ENCODE measurements at places on chromosomes 3 and 15.

GRCh38 chr3:173793963-173794362 is 396.4 kb downstream of the NLGN1 start:
- no peak for DNase-seq

DNA sequence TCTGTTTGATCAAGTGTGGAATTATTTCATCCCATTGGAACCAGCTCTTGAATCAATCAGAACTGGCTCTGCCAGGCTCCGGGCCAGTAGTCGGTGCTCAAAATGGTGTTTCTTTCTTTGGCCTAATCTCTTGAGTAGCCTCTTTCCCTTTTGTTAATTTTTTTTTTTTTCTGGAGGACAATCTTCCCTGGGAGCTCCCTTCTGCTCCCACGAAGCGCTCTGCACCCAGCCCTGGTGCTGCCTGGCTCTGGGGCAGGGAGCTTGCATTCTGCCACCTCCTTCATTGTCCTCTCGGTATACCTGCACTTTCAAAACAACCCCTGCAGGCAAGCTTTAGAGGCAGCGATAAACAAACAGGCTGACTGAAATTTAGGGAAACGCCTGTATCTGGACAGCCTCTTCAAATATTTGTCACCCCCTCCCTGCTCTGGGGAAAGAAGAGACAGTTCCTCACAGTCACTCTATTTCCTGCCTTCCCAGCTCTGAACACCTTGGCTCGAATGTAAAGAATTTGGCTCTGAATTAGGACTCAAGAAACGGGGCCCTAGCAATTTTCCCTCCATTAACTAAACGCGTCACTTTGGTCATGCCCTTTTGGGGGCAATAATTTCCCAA is 1.1 kb upstream of the THSD4 start:
- no peak for DNase-seq

DNA sequence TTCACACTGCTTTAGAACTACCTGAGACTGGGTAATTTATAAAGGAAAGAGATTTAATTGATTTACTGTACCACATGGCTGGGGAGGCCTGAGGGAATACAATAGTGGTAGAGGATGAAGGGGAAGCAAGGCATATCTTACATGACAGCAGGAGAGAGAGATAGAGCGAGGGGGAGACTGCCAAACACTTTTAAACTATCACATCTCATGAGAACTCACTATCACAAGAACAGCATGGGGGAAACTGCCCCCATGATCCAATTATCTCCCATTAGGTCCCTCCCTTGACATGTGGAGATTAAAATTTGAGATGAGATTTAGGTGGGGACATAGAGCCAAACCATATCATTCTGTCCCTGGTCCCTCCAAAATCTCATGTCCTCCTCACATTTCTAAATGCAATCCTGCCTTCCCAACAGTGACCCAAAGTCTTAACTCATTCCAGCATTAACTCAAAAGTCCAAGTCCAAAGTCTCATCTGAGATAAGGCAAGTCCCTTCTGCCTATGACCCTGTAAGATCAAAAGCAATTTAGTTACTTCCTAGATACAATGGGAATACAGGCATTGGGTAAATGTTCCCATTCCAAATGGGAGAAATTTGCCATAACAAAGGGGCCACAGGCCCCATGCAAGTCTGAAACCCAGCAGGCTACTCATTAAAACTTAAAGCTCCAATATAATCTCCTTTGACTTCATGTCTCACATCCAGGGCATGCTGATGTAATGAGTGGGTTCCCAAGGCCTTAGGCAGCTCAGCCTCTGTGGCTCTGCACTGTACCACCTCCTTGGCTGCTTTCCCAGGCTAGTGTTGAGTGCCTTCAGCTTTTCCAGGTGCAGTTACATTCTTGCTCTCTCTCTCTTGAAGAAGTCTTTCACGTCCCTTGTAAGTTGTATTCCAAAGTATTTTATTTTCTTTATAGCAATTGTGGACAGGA is 481.7 kb upstream of the TGFBR2 start:
- DNase-seq: no peak

GRCh38 chr15:47213883-47214282 is 503.4 kb upstream of the SEMA6D start:
- no peak for DNase-seq

DNA sequence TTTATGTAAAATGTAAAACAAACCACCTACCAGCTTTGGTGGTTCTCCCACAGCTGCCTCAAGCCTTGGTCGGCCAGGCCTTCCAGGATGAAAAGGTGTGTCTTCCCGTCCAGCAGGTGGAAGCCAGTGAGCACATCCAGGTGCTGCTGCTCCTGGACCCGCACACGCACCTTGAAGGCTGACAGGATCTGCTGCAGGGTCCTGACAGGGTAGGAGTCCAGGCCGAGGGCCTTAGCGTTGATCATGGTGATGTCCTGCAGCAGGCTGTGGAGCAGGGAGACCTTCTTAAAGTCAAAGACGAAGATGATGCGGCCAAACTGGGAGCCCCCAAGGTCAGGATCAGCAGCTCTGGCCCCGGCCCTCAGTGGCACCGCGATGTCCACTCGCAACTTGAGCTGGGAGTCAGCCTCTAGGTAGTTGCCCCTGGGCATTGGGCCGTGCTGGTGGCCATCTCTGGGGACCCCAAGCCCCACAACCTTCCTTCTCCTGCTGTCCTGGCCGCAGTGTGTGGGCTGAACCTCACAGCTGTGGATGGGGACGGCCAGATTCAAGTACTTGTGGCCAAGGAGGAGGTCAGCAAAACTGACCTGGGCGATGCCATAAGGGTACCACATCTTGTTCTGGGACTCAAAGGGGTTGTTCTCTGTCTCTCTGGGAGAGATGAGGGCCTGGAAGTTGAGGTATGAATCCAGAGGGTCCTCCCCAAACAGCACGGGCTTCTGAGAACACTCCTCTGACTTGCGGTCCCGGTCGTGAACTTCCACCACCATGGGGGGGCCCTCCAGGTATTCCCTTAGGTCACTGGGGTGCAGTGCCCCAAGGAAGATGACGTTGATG is 48.6 kb downstream of the CFAP92 start:
- no peak for DNase-seq

- no peak for DNase-seq
Measured at GRCh38 chr3:31022716-31023115, 128.3 kb upstream of the GADL1 start.

- no peak for DNase-seq
Measured at GRCh38 chr3:123054109-123054778, 12.6 kb upstream of the PDIA5 start.

GRCh38 chr15:67506775-67507747 is 13.9 kb upstream of the C15orf61 start:
- DNase-seq: no peak

DNA sequence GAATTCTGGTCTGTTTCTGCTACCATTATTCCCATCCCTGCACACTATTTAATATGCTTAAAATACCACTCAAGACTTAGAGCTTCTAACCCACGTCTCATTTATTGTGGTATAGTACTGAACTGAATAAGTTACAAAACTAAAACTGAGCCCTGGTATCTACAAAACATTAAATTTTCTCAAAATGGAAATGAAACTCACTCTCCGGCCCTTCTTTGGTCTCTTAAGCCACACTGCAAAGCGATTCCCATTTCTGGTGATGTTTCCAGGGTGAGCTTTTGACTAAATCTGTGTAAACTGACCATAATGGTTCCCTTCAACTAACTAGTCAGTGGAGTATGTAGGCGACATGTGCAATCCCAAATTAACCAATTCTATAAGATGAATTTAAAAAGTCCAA is 18.6 kb downstream of the KPNA4 start:
- no peak for DNase-seq

- no peak for DNase-seq
Measured at GRCh38 chr3:99872923-99873254, 55.2 kb downstream of the CMSS1 start.

- no peak for DNase-seq
Measured at GRCh38 chr3:112390783-112391641, 58.1 kb downstream of the CD200 start.

GRCh38 chr3:156749244-156749643 is 74.9 kb downstream of the TIPARP start:
- no peak for DNase-seq

DNA sequence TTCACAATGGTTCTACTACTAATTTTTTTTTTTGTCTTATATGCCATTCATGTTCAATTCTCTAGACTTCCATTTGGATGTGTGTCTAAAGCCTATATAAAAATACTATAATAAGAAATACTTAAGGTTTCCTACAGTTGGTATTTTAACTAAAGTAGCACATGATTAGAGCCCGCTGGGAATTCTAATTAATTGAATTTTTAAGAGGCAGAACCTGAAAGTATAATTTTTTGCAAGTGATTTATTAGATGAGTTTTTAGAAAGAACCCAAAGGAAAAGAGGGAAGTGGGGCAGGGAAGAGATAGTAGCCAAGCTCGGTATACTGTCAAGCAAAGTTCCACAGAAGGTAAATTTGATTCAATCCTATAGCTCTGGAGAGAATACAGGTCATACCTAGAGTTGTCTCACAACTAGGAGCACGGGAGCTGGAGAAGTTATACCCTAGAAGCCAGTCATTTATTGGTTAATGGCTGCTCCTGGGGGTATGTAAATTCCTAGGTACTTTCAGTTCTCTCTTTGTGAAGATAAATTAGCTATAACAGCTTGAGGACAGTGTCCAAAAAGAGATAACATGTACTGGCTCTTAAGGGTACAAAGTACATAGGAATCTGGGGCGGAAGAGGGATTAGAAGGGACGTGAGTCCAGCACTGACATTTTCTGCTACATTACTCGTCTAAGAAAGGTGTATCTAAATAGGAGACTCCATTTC is 225.6 kb downstream of the CNTN6 start:
- DNase-seq: no peak

All from right forelimb (tissue), 1 donor.